ENCODE measurements at places on chromosomes 6 and 20.

DNA sequence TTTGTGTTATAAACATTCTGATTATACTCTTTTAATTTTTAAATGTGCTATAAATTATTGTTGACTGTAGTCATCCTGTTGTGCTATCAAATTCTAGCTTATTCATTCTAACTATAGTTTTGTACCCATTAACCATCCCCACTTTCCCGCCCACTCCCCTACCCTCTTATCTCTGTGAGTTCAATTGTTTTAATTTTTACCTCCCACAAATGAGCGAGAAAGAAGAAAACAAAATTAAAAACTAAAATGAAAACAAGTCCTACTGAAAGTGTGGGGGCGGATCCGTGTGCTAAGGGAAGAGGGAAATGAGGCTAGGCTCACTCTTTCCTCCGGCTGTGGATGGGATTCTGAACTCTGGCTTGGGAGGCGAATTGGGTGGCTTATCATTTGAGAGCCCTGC lies 6.6 kb upstream of the ZNF831 start:
- no peak for DNase-seq

DNA sequence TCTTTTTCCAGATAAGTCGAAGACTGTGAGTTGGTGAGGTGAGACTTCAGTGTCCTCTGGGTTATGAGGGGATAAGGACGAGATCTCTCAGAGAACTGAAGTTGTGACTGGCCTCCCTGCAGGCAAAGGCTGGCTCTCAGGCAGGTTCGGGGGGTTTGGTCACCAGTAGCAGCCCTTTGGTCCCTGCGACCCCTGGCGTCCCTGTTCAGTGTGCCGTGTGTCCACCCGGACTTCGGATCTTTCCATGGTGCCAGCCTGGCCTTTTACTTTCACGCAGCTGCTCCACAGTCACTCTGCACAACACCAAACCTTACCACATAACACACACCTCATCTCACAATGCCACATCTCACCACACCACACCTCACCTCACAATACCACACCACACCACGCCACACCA lies 131.9 kb downstream of the ERMARD start:
- DNase-seq: no peak

- DNase-seq: no peak
Measured at GRCh38 chr20:31547720-31548298, 33.6 kb downstream of the HM13 start.

DNA sequence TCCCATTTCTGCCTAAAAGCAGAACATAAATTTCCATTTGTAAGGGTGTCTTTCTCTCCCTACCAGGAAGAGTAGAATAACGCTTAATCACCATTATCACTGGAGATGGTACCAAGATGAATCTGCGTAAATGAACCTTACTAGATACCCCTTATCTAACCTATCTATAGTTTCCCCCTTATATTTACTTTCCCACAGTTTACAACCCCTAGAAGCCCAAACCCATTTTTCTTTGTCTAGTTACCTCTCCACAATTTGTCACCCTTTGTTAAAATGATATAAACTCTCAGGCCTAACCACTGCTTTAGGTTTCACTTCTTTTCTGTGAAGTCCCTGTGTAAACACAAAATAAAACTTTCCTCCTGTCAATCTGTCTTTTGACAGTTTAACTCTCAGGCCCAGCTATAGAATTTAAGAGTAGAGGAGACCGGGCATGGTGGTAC lies 45.5 kb downstream of the PCNA start:
- DNase-seq: no peak

DNA sequence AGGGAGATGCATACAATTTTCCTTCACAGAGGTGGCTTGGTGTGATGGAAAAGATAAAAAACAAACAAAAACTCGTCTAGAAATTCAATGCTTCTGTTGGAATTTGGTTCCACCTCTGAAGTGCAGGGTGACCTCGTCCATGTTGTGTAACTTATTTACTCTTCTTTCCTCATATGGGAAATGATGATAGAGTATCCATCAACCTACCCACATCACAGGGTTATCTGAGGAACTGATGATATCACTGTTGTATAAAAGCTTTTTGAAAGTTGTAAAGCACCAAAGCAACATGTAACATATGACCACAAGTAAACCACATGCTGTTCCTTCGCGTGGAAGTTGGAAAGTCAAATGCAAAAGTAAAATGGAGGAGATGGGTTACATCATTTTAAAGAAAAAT lies 212.0 kb upstream of the SGK1 start:
- DNase-seq: no peak

GRCh38 chr6:148059869-148060268 lies 282.8 kb upstream of the SASH1 start:
- no peak for DNase-seq

- no peak for DNase-seq
Measured at GRCh38 chr20:36604952-36605398, 604 bp upstream of the RAB5IF start.

DNA sequence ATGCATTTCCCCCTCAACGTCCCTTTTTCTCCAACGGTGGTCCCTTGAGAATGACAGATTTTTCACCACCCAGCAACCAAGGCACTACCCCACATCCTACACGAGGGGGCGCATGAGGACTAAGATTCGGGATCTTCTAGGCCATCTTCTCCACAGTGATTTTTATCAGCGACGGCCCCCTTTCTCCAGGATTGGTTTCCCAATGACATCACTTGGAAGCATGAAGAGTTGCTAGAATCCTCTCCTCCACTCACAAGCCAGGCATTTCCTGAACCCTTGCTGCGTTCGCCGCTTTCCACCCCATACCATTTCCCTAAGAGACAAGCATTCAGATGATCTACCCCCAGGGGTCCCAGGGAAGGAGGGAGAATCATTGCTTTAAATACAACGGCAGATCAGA lies 252.0 kb downstream of the HIVEP2 start:
- no peak for DNase-seq

DNA sequence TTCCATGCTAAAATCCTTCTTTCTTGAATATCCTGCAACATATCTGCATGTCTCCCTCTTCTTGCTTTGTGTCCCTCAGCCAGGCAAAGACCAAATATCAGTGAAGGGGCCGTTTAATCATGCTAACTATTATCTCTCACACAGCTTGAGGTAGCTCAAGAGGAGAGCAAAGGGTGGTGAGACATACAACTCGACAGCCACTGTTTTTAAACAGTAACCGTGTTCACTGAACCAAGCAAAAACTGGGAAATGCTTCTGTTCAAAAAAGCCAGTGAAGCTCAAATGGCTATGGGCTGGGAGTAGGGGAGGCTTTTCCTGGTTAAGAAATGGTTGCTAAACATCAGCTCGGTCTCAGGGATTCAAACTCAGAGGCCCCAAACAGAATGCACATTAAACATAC lies 83.4 kb downstream of the MAP7 start:
- DNase-seq: no peak

DNA sequence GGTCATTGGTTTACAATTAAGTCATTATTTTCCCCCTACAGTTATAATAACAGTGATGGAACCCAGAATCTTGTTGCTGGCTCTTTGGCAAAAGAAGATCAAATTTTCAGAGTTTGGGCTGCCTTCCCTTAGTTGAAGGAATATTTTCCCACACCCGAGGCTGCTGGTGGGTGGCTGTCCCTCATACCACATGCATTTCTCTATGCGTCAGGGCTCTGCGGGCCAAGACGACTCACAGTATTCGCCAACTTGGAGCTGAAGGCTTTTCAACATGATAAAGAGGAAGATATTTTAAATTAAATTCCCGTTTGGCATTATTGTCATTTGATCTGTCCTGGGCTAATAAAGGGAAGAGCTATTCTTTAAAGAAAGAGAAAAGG lies 102.2 kb upstream of the SASH1 start:
- no peak for DNase-seq

DNA sequence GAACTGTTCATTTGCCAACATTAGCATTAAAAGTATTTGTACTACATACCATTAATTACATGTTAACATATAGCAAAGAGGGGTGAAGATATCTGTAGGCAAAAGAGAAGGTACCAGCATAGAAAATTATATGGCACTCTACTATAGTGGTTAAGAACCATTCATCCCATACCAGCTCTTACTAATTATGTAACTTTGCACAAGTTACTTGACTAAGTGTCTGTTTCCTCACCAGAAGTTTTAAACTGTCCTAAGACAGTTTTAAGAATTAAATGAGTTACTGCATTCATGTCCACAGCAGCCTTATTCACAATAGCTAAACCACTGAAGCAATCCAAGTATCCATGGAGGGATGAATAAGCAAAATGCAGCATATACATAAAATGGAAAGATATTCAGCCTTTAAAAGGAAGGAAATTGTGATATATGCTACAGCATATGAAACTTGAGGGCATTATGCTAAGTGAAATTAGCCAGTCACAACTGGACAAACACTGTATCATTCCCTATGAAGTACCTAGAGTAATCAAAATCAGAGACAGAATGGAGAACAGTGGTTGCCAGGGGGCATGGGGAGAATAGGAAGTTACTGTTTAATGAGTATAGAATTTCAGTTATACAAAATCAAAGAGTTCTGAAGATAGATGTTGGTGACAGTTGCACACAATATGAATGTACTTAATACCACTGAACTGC lies 98.9 kb downstream of the RNGTT start:
- no peak for DNase-seq

DNA sequence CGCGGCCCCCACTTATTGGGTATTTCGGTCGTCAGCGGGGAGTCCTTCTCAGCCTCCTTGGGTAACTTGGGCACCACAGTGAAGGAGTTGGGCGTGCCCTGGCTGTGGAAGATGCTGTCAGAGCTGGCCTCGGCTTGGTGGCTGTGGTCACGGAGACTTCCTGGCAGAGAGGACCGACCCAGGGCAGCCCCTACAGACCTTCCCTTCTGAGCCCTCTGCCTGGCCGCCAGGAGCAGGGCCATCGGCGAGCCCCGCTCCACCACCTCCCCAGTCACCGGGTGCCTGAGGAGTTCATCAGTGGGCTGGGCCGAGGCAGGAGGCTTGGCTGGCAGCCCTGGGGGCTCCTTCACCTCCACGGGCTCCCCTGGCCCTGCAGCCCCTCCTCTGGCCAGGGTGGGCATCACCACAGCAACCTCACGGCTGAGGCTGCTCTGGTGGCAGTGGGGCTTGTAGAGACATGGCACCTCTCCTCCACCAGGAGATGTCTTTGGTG lies 37.2 kb downstream of the C6orf132 start:
- DNase-seq: no peak

DNA sequence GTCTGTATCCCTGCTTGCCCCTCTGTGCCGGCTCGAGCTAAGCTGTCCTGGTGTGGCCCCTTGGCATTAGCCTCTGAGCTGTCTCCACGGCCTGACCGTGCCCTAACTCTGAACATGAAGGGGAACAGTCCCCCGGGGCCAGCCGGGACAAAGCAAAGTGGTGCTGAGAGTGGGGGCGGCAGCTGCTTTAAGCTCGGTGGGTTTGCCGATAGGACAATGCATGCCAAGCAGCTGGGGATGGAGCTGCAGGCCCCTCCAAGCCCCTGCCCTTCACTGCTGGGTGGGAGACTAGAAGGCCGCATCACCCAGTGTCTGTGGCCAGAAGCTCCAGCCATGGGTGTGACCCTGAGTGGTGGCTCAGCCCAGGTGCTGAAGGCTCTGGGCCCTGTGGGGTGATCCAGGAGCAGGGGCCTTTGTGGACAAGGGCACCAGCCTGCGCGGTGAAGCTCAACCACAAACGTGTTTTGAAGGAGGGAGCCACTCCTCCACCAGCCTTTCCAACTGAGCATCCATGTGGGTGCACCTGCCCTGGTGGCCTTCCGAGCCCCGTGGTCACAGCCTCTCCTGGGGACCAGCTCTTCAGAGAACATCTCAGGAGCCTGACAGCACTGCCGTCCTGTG lies 242.5 kb downstream of the ERMARD start:
- no peak for DNase-seq

DNA sequence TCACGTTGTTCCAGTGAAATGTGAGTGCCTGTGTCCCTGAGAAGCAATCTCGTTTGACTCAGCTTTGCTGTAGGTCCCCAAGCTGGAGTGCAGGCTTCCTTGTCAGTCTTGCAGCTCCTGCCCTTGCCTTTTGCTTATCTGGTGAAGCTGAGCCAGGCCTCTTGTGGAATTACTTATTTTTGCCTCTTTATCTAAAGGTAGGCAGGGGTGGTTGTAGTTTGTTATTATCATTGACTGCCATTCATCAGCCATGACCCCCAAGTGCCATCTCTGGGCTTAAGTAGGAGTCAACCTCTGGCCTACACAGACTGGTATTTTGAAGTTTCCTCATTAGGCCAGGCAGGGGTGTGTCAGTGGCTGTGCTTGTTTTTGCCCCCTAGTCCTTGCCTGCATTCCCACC lies 2.1 kb downstream of the TMEM14B start:
- DNase-seq: no peak

DNA sequence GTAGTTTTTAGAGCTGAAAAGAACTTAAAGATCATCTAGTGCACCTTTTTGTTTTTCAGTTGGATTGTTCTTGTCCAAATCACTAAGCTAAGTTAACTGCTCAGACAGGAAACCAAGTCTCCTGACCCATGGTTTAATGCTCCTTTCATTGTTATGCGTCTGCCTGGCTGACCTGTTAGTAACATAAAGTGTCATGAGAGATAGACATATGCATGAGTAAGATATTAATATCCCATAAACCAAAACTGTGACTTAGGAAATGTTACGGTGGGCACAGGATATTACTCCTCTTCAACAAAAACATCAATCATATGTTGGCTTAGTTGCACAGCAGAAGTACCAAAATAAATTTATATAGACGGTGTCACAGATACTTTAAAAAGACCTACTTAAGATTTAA lies 84.0 kb downstream of the ESR1 start:
- no peak for DNase-seq

- no peak for DNase-seq
Measured at GRCh38 chr20:46800409-46800804, 91.0 kb downstream of the SLC2A10 start.

- no peak for DNase-seq
Measured at GRCh38 chr6:16592223-16592911, 168.9 kb downstream of the ATXN1 start.

DNA sequence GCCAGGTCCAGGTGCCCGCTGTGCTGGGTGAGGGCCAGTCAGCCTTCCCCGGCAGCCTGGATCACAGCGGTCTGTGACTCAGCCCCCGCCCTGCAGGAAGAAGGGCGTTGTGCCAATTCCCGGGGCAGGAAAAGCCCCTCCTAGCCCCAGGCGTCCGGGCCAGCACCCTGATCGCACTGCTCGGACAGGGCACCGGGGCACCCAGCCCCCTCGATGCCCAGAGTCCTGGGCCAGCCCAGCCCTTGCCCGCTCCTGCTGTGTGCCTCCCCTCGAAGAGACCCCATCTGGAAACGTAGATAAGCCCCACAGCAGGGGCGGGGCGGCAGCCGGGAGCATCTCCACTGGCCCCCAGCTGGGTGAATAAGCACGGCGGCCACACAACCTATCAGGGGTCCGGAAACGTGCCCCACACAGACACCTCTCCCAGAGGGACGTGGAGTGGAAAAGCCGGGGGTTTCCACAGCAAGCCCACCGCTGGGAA lies 9.9 kb downstream of the LAMA5 start:
- no peak for DNase-seq

- DNase-seq: no peak
Measured at GRCh38 chr20:50983321-50983720, 24.7 kb downstream of the MOCS3 start.

- DNase-seq: no peak
Measured at GRCh38 chr20:38748861-38749149, 545 bp downstream of the ACTR5 start.

- peak; percentile 15 for DNase-seq
Measured at GRCh38 chr20:37990571-37991151, 42.6 kb downstream of the TTI1 start.
